ENCODE measurements at places on chromosomes 1 and 21.

GRCh38 chr1:41513383-41513735 lies 28.9 kb upstream of the EDN2 start:
- no peak for DNase-seq

DNA sequence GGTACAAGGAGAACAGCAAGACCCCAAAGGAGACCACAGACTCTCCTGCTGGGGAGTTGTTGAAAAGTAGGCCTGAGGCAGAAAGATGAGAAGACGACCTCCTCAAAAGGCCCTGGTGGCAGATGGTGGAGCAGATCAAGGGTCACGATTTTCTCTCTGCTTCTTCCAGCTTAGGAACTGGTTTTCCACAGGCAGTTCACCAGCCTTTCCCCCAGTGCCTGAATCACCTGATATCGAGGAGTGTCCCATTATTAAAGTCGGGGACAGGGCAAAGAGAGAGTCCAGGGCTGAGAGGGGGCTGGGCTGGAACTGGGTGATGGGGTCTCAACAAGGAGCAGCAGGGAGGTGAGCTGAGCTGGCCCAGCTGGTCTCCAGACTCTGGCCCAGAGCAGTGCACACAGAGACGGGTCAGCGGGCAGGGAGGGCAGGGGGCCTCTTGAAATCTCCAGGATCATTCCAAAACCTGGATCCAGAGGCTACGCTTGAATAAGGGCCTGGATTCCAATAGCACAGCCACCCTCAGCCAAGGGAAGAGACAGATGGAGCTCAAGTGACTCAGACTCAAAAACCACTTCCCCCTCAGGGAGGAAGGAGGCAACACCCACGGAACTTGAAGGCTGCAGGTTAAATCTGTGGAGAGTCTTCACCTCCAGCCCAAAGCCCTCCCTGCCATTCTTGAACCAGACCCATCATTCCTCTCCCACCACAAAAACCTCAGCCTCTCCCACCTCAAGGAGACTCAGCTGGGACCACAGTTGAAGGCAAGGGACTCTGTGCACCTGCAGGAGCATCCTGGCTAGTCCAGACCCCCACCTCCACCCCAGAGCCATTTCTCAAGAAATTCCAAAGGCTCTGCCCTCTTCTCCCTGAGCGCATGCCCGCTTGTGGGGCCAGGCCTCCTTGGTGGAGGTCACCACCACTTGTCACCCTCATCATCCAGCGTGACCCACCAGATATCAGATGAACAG lies at the start of gene S100A5:
Gene S100A5, minus strand, starts transcription at position 541 of the 968 bp plus-strand sequence. CDS start 743 bp downstream, outside the sequence.
- no peak for DNase-seq

- no peak for DNase-seq
These were observed 890.3 kb upstream of the ADGRL2 start for GRCh38 chr1:80910426-80910825.

GRCh38 chr1:3944578-3945125 lies 44.6 kb upstream of the C1orf174 start:
- no peak for DNase-seq

GRCh38 chr1:64986903-64987871 lies 20.8 kb upstream of the JAK1 start:
- DNase-seq, result no peak

- no peak for DNase-seq
These were observed 68.6 kb upstream of the VAV3 start for GRCh38 chr1:108033550-108033951.

DNA sequence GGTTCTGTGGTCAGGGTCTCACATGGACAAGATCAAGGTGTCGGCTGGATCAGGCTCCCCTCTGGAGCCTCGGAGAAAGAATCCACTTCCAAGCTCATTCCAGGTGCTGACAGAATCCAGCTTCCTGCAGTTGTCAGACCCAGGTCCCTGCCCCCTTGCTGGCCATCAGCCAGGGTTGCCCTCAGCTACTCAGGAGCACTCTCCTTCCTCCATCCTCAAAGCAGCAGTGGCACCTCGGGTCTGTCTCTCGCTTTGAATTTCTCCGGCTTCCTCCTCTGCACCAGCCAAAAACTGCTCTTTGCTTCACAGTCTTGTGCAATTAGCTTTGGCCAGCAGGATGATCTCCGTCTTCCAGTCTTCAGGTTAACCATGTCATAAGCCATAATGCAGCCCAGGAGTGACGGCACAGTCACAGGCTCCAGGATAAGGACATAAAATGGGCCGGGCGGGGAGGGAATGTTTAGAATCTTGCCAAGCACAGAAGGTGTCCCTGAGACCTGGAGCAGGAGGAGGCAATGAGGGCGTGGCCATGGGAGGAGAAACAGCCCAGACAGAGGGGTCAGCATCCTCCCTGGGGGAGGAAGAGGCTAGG lies 79.4 kb upstream of the SLC25A33 start:
- DNase-seq, result no peak
